Mucosa of descending colon (tissue), 3 donors: ENCODE measurements at places on chromosomes 1 and 21. TPM values are rescaled to one million over a fixed set of nuclear protein-coding genes. Genes with fewer than 3 reads are reported as not detected.

Gene ADAMTS1
- total RNA-seq: 5.2 TPM

Gene METTL18
- 8.2 TPM for total RNA-seq

DNA sequence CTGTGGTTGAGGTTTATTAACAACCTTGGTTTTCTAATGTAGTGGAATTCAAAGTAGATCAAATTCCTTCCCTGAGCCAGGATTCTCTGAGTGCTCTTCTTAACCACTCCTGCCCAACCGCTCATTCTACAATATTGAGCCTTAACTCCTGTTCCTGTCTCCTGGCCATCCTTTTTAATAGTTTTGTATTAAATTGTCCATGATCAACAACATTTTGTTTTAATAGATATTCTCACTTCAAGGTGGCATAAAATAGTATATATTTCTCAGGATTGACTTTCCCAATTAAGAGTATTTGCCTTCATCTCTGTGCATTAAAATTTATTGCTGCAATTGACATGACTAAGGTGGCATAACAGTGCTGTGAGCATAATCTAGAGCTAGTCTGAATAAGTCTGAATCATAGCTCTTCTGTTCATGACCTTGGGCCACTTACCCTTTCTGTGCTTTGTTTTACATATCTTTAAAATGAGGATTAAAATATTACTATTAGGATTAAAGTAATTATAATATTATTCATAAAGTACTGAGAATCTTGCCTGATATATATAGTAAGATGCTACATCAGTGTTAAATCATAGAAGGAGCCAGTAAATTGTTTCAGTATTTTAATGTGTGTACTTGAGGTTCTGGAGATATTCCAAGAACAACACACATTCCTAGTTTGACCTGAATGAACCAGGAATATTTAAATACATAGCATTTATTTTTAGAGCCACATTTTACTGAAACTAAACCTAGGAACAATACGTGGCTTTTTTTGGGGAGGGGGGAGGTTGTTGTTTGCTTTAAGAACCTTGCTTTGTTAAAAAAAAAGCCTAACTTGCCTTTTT, 76.4 kb downstream of the ADGRL2 start:
- DNase-seq: no peak

Gene LRRC53
- total RNA-seq: not detected
